ENCODE measurements at places on chromosomes 11 and 22.

GRCh38 chr22:43418079-43418825 is 6.4 kb downstream of the MPPED1 start:
- no peak for DNase-seq

- DNase-seq: no peak
Measured at GRCh38 chr11:11985016-11985715, 23.3 kb downstream of the DKK3 start.

DNA sequence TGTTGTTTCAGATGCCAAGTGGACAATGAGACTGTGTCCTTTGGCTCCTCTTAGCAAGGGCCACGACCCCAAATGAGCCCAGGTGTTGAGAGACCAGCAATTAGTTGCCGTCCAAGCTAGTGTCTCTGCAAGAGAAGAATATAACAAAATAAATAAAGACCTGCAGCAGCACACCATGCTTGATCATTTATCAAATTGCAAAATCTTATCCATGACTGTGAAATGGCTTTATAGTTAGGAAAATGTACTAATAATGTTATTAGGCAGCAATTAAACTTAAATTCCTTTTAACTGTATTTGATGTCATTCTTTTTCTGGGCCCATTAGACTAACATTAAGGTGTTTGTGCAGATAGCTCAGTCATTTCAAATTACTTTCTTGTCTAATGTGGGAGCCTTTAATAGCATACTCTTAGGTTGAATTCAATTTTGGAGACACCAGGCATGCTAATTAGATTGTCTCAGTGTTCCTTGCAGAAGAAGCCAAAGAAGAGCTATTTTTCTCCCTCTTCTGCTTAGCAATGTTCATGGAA is 176.1 kb downstream of the RRAS2 start:
- DNase-seq: no peak

GRCh38 chr11:123185326-123185725 is 9.7 kb downstream of the CLMP start:
- DNase-seq: no peak

DNA sequence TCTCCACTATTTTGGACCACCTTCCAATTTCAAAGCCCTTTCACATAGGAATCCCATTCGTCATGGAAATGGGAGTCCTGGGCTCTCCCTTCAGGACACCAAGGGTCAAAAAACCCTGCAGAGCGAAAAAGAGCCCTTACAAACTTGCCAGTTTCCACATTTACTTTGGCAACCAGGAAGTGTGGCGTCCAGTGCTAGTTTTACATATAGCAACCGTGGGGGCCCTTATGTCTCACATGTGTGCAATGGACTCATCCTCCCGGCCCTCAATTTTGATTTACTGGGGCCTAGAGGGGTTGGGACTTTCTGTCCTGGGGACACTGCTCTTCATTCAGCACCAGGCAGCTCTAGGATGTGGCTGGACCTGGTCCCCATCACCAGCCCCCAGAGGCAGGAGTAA is 33.7 kb downstream of the DAGLA start:
- no peak for DNase-seq

DNA sequence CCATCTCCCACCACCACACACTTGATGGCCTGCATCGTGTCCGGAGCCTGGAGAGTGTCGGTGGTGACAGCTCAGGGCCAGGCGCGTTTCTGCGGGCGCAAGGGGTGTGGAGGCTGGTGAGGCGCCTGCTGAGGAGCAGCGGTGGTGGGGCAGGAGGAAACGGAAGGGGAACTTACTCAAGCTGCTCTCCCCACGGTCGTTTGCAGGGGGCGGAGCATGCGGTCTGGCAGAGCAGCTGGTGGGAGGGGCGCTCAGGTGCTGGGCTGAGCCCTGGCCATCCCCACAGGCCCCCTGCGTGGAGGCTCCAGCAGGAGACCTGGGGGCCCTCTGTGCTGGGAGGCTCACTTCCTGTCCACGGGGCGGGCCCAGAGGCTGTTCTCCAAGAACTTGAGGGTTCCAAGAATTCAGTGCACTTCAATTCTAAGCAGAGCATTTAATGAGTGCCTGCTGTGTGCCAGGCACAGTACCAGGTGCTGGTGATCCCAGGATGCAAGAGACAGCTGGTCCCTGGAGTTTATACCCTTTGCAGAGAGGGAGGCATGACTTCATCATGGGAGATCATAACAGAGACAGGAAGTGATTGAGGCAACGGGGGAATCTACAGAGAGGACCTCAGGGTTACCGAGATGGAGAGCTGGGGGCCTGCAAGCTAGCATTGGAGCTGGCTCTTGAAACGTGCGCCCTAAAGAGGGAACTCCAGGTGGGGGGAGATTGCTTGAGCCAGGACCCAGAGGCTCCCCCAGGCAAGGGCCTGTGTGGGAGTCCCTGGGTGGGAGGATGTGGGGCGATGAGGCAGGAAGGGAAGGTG is at the start of gene RAC2:
RAC2 (minus strand) TSS at position 156 of the 808 bp plus-strand sequence; CDS start at position 35, 121 bp downstream.
- DNase-seq: peak; percentile 88

GRCh38 chr11:7899418-7899817 is 31.6 kb downstream of the OR10A6 start:
- DNase-seq: no peak

- no peak for DNase-seq
Measured at GRCh38 chr11:58046231-58046630, 15.5 kb downstream of the OR6Q1 start.

GRCh38 chr22:41300661-41301060 is 664 bp upstream of the ZC3H7B start:
- DNase-seq: no peak

DNA sequence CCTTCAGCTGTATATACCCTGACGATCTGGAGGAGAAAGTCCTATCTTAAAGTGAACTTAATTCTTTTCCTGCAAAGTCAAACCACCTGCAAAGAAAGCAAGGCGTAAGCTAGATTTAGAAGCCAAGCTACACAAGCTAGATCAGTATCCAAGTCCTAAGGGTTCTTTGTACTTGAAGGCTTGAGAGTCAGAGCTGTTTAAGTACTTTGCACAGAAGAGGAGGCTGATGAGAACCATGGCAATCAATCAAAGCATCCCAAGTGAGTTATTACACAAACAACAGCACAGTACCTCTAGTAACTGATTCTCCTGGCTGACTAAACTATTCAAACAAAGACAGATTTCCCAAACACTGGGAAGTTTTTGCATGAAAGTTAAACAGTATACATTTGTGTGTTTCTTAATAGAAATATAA is 1.9 kb downstream of the CDON start:
- no peak for DNase-seq

- DNase-seq: no peak
Measured at GRCh38 chr22:19290400-19291217, 910 bp downstream of the CLTCL1 start.

DNA sequence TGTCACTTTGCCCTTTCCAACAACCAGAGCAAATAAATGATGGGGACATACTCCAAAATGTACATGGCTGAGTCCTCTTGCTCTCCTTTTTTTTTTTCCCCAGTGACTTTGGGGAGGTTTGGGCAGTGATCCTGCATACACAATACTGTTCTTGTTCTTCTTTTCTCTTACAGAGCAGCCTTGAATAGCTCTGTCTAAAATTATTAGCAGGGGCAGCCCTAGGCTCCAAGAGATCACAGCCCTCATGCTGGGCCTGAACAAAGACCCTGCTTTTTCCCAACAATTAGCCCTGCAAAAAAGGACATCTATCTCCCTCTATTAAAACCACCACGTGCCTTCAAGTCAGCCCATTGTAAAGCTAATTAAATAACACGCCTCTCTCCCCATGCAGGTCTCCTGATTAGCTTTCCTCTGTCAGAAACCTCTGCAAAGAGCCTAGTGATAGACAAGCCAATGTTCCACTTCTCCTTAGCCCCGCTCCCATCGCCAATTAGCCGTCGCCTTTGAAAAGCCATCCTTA is 54.7 kb downstream of the ETS1 start:
- no peak for DNase-seq

- no peak for DNase-seq
Measured at GRCh38 chr11:86483940-86484794, 109.5 kb downstream of the CCDC81 start.

- no peak for DNase-seq
Measured at GRCh38 chr11:2103668-2104523, 35.3 kb downstream of the IGF2 start.

DNA sequence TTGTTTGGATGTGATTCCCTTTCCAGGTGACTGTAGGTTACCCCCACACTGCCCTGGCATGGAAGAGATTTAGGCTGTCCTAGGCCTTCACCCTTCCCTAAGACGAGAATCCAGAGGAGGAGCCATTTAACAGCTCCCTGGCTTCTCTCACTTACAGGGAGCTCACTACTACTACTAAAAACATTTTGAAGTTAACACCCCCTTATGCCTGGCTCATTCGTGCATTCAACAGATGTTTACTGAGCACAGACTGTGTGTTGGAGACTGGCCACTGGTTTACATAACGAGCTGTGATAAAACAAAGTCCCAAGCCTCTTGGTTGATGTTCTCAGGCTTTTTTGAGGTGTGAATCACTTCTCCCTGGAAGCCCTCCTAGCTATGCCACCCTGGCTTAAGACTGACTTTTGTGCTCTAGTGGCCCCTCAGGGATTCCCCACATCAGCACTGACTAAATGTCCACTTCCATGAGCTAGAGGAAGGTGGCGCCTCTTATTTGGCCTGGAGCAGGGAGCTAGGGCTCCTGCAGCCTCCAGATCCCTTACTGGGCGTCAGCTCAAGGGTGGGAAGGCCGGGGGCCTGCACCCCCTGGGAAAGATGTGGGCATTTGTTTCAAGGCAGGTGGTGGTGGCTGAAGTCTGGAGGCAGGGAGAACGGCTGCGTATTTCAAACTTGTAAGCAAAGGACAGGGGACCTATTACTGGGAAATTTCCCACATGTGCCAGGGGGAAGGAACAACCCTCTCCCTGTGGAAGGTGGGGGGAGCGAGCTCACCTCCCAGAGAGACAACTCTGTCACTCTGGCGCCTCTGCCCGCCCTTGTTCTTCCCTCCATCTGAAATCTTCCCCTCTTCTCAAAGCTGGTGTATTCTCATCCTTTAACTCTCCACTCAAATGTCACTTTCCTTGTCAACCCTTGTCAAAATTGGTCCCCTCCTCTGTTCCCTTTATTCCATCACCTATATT is 19.4 kb upstream of the MALAT1 start:
- DNase-seq: no peak

GRCh38 chr11:72633068-72633467 is 41.2 kb downstream of the PDE2A start:
- DNase-seq: no peak

- DNase-seq: peak; percentile 82
Measured at GRCh38 chr11:75140269-75141138, 10.4 kb upstream of the SLCO2B1 start.

DNA sequence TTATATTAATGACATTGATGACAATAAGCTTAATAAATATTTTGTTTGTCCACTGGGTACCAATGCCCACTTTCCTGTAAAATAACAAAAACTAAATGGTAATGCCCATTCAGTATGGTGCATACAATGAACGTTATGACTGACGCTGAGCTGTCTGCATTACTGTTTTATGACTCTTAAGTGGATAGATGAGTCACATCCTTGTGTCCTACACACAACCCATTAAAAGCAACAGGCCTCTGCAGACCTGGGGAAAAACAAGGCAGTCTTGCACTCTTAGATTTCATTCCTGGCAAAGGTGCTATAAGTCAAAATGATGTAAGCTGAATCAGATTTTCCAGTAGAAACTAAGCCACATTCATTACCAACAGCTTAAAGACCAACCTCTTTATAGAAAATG is 176.3 kb upstream of the TMEM45B start:
- DNase-seq: peak; percentile 25

DNA sequence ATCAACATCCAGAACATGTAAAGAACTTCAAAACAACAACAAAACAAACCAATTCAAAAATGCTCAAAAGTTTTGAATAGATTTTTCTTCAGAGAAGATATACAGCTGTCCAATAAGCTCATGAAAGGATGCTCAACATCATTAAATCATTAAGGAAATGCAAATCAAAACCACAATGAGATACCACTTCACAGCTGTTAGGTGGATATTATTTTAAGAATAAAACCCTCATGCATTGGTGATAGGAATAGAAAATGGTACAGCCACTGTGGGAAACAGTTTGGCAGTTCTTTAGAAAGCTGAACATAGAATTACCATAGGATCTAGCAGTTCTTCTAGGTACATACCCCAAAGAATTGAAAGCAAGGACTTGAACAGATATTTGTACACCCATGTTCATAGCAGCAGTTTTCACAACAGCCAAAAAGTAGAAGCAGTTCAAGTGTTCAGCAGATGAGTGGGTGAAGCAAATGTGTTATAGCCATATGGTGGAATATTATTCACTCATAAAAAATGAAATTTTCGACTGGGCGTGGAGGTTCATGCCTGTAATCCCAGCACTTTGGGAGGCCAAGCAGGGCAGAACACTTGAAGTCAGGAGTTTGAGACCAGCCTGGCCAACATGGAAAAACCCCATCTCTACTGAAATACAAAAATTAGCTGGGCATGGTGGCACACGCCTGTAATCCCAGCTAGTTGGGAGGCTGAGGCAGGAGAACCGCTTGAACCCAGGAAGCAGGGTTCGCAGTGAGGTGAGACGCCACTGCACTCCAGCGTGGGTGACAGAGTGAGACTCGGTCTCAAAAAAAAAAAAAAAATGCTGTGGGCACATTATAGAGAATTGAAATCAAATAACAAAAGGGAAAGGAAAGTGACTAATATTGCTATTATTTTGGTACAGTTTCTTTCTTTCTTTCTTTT is 42.9 kb downstream of the CBL start:
- peak; percentile 27 for DNase-seq

DNA sequence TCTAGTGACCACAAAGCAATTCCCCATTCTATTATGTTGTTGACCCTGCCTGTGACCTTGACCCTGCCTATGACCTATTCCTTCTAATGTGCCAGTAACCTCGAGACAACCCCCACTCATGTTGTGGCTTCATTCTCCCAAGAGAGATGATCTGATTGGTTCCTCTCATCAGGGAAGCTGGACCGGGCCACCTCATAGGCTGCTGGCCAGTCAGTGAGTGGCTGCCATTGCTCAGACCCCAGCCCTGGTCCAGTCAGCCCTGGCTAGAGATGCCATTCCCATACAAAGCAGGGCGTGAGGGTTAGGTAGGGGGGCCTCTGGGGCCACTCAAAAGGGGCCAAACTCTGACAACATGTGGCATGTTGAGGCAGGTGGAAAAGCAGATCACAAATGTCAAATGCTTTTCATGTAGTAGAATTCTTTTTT is 11.9 kb downstream of the SLC29A2 start:
- no peak for DNase-seq

- DNase-seq: no peak
Measured at GRCh38 chr11:61349916-61350315, 11.8 kb downstream of the CYB561A3 start.

GRCh38 chr11:121733858-121734257 is 281.1 kb upstream of the SORL1-AS1 start:
- no peak for DNase-seq

GRCh38 chr22:17945156-17945887 is 79.0 kb downstream of the MICAL3 start:
- DNase-seq: no peak

- DNase-seq: peak; percentile 43
Measured at GRCh38 chr11:9250139-9250582, 15.0 kb downstream of the DENND5A start.

- DNase-seq: no peak
Measured at GRCh38 chr11:60951606-60951903, 421 bp downstream of the SLC15A3 start.
